Putamen (tissue), 1 donor: ENCODE measurements at places on chromosomes 5 and 9.

- DNase-seq: peak; percentile 3
These were observed 54.1 kb downstream of the MRPS30 start for GRCh38 chr5:44862808-44863207.

GRCh38 chr5:73799401-73799972, 173.5 kb downstream of the ARHGEF28 start:
- DNase-seq: no peak

GRCh38 chr9:126606483-126606870, 7.3 kb upstream of the LMX1B start:
- DNase-seq: no peak

GRCh38 chr5:39432696-39433530, 8.1 kb upstream of the DAB2 start:
- no peak for DNase-seq

GRCh38 chr5:177025101-177025601, 2.7 kb downstream of the ZNF346 start:
- DNase-seq: no peak

DNA sequence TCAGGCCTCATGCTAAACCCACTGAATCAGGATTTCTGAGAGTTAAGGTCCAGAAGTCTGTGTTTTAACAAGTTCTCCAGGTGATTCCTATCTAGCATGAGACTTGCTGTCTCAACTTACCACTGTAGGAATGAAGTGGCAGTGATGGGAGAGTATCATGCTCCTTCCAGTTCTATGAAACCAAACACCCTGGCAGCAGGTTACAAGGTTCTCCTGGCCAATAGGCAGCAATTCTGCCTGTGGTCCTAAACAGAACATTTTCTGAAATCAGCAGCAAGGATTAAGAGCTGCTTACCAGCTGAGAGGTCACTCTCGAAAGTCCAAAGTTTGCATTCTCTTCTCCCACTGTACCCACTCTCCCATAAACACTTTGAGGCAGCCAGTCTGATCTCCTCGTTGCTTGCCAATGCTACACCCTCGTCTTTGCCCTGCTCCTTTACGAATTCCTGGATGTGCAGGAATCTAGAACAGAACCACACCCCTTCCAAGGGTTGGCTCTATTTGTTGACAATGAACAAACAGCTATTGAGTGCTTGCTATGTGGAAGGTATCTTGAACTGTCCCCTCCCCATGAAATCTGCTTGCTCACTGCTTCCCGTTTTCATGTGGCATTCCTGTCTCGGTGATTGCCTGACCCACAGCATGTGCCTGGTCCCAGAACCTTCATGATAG, 100.5 kb downstream of the TMEM174 start:
- DNase-seq: no peak

- DNase-seq: no peak
These were observed 193.5 kb downstream of the GAS1 start for GRCh38 chr9:86753836-86754235.

GRCh38 chr9:78103971-78104433, 72.4 kb upstream of the GNAQ start:
- DNase-seq: no peak

DNA sequence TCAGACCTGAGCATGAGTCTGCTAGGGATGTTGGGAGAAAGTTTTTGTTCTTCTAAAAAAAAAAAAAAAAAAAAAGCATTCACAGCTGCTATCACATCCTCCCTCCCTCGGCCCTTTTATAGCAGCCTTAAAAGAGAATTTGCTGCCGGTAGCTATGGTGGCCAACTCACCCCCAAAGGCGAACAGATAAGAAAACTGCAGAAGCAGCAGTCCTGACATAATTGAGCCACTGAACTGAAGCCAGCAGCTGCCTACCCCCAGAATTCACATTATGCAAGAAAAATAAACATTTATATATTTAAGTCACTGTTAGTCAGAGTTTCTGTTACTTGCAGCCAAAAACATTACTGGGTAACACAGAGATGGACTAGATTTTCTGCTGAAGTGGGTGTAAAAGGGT, 124.3 kb upstream of the SMARCA2 start:
- DNase-seq: no peak

DNA sequence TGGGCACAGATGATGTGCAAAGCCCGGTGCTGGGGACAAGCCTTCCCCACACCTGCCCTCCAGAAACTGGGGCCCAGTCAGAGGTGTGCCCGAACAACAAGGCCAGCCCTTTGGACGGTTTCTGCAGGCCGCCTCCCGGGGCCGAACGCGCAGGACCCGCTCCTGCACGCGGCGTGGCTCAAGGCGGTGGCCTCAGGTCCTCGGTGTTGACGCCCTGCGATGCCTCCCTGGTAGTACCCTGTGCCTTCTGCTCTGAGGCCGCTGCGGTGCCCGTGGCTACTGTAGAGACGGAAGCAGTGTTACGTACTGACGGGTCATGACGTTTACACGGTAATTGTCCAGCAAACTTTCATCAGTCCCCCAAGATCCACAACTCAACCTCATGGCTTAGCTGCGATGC, 33.5 kb upstream of the FANCC start:
- DNase-seq: no peak

- no peak for DNase-seq
These were observed 89.6 kb upstream of the SMC5 start for GRCh38 chr9:70169222-70169621.

GRCh38 chr9:82010711-82011110, 22.1 kb downstream of the SPATA31D1 start:
- DNase-seq: no peak

DNA sequence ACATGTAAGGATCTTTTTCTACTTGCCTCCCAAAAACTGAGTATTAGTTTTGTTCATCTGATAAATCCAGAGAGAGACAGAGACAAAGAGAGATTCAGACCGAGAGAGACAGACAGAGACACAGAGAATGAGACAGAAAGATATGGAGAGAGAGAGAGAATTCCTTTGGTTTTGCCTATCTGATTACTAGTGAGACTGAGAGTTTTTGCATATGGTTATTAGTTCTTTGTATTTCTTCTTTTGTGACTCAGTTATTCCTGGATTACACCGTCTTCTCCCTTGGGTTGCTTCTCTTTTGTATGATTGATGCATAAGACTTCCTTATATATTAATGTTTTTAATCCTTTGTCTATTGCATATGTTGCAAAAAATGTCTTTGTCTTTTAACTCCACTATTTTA, 91.2 kb upstream of the SPATA31C2 start:
- no peak for DNase-seq

GRCh38 chr5:168737066-168737465, 157.9 kb upstream of the PANK3 start:
- DNase-seq: no peak

GRCh38 chr5:18159331-18159730, 525.1 kb downstream of the TAF11L14 start:
- no peak for DNase-seq

GRCh38 chr5:10199692-10200091, 50.0 kb downstream of the ATPSCKMT start:
- no peak for DNase-seq

GRCh38 chr5:35247648-35248034, 17.4 kb upstream of the PRLR start:
- DNase-seq: no peak

DNA sequence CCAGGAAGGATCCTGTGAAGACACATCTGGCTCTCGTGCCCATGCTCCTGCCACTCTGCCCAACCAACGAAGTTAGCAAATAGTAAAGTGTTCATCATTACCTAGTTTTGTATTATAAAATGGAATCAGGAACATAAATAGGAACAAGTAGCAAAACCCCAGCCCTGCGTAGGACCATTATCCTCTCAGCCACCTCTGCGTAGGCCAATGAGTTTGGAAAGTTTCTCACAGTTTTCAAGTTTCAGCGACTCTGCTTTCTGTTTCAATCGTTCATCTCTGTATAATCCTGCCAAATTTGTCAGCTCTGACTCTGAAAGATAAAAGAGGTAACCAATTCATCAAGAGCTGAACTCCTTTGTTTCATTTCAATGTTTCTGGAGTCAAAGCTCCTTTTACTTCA, 10.1 kb upstream of the SPATA24 start:
- no peak for DNase-seq

DNA sequence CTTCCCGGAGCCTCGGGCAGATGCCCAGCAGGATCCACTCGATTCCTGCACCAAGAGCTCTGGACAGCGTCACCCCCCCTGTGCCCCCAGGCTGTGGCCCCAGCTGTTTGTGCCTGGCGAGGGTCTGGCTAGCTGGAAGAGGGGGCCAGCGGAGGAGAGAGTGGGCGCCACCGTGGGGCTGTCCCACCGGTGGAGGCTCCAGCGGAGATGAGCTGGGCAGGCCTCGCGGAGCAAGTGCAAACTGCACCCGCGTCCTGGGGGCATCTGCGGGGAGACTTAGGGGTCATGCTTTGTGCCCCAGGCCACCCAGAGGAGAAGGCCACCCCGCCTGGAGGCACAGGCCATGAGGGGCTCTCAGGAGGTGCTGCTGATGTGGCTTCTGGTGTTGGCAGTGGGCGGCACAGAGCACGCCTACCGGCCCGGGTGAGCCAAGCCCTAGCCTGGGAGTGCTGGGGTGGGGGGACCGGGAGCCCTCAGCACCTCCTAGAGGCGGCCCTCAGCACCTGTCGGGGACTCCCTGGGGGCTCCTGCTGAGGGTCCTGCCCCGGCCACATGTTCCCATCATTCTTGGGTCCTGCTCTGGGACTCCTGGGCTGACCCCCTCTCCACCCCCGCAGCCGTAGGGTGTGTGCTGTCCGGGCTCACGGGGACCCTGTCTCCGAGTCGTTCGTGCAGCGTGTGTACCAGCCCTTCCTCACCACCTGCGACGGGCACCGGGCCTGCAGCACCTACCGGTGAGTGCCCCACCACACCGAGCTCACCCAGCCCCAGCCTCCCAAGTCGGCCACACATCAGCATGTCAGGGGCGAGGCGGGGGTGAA, 5.4 kb downstream of the EGFL7 start:
- DNase-seq: no peak

DNA sequence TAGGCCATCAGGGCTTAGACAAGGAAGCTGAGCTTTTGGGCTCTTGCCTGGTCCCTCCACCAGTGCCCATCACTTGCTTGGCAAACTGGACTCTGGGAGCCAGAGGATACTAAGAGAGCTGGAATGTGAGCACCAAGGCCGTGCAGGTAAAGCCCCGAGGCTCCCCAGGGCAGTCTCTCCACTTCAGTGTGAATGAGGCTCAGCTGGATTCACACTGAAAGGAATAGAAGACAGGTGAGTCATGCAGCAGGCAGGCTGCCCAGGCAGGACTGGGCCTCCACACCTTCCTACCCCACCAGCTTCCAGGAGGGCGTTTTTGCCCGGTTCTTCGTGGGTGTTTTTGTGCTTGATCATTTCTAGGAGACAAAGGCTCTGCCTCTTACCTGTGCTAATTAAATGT, 7.3 kb upstream of the CTSV start:
- DNase-seq: no peak

DNA sequence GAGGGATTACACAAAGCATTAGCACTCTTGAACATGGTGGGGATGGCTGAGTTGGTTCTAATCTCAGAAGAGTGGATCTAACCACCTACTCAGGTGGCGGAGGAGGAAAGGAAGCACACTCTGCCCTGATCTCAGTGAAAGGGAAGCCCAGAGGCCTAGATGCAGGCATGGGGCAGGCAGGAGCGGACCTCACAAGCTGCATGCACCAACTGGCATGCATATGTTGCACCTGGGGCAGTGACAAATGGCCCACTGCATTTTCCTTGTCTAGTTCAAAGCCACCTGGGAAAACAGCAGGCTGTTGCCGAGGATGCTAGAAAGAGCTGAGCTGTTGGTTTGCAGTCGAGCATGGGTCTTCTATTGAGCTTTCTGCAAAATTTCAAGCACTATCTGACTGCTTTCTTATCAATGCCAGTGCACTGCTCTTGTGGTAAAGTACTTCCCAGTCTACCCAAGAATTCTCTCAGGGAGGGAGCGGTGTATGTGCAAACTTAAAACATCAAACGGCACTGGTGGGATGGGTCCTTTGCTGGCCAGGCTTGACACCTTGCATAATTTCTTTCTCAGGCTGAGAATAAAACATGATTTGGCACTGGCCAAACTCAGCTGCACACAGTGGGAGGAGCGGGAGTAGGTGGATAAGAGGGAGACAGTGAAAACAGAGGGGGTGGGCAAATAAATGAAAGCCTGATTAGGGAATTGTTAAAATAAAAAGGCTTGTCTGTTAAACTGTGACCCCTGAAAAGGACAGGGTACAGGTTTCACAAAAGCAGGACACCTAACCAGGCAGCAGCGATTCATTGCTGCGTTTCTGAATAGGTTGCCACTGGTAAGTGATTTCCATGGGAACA, 108.9 kb downstream of the MARCHF3 start:
- DNase-seq: no peak

DNA sequence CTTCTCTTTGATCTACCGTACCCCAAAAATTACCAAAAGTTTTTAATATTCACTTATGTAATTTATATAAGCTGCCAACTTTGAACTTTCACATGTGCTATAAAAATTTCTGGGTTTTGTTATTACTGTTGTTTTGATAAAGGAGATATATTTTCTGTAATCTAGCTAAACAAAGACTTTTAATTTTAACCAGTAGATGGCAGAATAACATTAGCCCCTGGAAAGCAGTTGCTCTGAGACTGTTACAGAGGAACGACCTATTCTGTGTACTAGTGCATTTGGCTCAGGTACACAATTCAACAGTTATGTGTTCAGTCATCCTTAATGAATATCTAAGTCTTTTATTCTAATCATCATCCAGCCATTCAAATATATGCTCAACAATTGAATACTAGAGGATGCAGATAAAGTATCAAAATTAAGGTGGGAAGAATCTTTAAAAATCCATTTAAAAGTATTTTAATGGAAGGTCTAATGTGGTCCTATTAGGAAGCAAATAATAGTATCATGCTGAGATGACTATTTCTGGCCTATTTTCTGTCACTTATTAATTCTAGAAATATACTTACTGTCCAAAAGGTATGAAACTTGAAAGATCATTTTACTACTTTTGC, 8.6 kb downstream of the KLHL9 start:
- peak; percentile 22 for DNase-seq

DNA sequence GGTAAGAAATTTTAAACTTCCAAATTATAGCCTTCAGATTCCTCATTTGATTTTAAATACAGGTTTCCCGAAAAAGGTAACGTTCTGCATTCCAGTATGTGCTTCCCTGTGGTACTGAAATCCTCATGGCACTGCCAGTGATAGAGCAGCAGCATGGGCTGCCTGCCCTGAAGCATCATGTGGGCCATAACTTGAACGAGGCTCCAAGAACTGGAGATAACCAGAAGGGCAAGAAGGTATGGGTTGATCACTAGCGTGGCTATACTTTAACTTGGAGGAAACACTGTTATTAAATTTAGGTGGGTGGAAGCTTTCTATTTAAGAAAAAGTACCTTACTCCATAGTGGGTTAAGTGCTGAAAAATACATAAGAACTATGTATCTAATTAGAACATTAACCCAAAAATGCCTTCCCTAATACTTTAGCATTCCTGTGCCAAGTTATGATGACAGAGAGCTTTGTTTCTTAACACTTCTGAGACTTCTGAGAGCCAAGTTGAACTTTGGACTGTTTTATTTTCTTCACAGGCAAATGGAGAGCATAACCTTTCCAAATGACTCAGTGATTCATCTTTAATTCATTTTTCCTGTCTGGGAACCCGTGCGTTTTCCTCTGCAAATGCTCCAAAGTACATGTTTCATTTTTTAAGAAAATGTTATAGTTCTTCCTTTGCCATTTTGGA, 191.5 kb upstream of the GNA14 start:
- no peak for DNase-seq
